Activated T-cell treated with anti-CD3 and anti-CD28 coated beads for 48 hours (primary cell): ENCODE measurements at places on chromosomes 2 and 18.

DNA sequence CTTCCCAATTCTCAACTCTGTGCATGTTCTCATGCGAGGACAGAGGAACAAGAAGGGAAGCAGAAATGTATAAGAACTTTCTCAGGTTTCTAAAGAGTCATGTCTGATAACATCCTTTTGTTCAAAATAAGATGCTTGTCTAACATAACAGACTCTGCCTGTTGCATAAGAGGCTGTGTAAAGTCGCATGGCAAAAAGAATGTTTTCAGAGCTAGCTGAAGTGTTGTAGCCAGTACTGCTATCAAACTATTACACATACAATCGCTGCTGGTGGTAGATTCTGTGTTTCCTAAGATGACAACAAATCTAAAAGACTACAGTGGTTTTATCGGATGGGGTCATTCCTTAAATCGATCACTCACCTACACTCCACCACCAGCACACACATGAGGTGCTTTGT, 487.5 kb downstream of the IRS1 start:
- DNase-seq, result no peak

DNA sequence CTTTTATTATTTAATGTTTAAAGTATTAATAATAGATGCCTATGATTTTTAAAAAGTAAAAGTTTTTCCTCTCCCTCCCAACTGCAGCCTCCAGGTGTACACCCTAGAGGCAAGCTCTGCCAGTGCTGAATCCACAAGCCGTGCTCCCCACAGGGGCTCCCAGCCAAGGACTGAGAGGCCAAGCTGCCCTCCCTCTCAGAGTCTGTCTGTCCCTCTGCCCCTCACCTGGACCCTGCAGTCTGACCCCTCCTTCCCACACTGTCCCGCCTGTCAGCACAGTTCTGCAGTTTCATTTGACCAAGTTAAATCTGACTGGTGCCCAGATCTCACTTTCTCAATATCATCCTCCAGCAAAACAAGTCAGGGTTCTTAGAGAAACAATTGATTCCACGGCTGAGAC, 14.8 kb upstream of the PROC start:
- no peak for DNase-seq

DNA sequence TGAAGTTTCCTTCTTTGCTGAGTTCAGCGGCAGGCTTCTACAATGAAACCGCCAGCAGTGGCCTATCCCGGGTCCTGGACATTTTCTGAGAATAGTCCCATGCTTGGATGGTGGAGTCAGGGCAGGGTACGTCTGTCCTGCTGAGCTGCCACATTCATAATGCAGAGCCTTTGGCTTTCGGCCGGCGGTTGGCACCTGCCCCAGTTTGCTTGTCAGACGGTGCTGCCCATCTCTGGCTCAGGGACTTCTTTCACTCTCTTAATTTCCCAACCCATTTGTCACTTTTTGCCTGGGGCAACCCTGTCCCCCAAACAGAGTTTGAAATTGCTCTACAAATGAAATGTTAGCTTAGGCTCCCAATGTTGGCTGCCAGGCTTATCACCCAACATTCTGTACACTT, 57.2 kb downstream of the SOX11 start:
- no peak for DNase-seq

DNA sequence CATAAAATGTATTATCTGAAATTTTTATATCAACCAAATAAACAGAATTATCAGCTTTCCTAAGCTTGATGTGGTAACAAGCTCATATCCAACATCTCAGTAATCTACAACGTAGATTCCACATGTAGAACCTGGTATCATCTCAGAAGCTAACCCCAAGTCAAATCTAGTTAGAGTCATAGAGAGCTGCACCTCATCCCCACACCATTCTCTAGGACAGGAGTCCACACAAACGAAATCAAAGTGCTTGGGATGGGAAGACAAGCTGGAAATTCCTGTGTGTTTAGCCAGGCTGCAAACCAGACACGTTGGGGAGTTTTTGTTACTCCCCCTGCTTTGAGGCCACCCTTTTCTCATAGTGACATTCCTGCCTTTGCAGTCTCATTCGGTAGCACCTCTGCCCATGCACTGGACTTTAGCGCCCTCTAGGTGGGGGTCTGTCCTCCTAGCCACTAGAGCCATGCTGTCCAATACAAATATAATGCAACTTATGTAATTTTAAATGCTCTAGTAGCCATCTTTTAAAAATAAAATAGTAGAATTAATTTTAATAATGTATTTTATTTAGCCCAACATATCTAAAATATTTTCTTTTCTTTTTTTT, 28.1 kb upstream of the SATB2 start:
- peak; percentile 29 for DNase-seq

GRCh38 chr2:37857575-37858399, 67.3 kb upstream of the RMDN2 start:
- DNase-seq, result no peak

GRCh38 chr2:1870431-1870830, 126.1 kb upstream of the PXDN start:
- DNase-seq, result no peak

DNA sequence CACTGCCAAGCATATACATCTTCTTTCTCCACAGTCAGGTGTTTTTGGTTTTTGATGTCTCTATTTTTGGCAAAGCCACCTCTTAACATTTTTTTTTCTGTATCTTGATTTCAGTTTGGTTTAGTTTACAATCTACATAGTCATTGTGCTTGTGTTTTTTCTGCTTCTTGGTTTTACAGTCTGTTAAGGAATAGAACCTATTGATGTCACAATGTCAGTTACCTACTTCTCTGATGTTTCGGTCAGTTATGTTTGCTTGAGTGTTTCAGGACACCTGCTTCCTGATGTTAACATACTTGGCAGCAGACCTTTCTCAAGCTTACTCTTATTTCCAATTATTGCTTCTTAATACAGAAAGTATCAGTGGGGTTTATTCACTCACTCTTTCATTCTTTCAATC, 253.3 kb downstream of the SPAG16 start:
- DNase-seq, result no peak

- DNase-seq, result no peak
These were observed 33.6 kb downstream of the B3GNT7 start for GRCh38 chr2:231429152-231429551.

DNA sequence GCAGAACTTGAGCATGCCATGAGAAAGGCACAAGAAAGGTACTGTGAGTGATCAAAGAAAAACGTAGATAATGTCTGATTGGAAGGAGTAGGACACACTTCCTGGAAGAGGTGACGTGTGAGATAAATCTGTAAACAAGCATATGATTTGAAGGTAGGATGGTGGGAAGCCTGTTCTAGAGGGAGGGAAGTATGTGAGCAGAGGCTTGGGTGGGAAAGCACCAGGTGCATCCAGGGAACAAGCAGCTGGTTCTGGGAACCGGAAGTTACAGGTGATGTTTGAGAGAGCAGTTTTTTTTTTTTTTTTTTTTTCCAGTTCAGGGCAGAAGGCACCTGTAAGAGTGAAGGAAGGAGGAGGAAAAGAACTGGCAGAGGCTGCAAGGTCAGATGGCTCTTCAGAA, 116.6 kb upstream of the EFEMP1 start:
- DNase-seq, result no peak

DNA sequence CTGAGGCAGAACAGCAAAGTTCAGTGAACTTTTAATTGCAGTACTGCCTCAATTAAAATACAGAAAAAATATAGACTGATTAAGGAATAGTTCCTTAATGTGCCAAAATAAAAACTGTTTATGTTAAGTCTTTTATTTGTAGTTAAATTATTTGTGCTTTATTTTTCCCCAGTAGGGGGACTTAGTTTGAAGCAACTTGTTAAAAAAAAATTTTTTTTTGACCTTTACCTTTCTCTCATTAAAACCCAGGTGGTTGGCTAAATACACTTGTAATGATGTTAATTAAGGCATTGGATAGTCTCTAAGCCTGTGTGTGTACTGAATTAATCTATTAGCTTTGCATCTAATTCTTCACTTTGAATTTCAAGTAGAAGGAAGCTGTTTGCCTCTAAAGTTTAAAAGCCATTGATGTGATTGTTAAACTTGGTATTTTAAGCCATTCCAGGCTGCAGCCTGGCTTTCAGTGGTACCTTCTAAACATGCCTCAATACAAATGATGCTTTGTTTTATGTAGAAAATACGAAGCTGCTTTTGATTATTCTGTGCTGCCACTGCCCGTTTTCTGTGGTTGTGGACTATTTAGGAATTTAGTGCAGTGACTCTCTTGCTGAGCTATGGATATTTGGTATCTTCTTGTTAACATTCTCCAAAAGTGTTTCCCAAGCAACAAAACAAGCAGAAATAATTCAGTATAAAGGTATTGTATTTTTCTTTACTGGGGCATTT, 102.9 kb downstream of the TANC1 start:
- no peak for DNase-seq

- no peak for DNase-seq
These were observed 41.0 kb downstream of the NPC1 start for GRCh38 chr18:23545247-23545789.

- DNase-seq, result no peak
These were observed 150.8 kb downstream of the LDLRAD4 start for GRCh38 chr18:13369353-13369752.

DNA sequence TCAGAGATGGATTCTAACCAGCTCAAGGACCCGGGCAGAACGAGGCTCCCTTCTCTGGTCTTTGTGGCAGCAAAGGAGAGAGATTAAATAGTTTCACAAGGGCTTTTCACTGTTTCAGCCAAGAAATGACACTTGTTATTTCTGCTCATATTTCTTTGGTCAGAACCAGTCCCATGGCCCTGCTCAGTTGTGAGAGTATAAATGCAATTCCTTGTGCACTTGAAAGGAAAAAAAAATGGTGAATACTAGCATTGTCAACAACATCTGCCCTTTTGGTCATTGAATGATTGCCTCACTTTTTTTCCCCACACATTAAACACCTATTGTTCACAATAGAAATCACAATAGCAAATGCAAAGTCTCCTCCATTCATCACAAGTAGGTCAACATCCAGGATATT, 104.4 kb downstream of the RDH14 start:
- DNase-seq, result no peak

DNA sequence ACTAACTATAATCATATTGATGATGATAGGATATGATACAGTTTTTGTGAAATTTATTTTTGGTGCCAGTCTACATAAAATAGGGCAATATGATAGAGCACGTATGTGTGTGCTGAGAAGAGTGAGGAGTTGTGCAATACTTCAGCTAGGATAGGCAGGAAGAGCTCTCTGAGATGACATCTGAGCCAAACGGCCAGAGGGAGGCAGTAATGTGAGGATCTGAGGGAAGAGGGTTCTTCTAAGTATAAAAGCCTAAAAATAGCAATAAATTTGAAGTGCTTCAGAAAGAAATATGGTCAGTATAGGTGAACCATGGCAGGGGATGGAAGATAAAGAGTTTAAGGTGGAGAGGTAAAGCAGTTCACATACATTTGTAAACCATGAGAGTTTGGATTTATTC, 102.5 kb downstream of the OLA1 start:
- DNase-seq, result no peak

DNA sequence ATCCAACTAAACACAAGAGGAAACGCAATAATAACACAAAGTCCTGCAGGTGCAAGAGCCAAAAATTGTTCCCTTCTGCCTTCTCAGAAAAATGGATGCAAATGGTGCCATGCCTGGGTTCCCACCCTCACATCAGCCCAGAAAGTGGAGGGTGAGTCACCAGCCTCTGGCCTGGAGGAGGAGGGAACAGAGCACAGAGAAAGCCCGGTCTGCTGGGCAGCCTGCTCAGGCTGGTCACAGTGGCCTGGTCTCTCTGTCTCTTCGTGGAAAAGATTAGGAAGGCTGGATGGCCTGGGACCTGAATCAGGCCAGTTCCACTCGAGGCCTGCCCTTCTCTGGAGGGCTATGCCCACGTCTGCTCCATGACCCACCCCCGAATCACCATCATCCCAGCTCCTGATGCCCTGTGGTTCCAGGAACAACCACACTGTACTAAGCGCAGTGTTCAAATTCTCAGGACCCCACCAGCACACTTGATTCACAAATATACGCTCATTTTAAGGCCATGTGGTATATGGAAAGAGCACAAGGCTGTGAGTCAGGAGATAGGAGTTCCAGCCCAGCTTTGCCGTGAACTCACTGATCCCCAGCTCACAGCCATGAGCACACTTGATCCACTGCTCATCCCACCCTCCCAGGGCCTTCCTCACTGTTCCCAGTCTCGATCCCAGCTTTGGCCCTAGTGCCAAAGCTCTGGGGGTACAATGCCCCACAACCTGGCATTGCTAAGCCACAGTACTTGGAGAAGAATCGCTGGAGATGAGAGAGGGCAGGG, 82.1 kb downstream of the ZBTB7C start:
- no peak for DNase-seq

DNA sequence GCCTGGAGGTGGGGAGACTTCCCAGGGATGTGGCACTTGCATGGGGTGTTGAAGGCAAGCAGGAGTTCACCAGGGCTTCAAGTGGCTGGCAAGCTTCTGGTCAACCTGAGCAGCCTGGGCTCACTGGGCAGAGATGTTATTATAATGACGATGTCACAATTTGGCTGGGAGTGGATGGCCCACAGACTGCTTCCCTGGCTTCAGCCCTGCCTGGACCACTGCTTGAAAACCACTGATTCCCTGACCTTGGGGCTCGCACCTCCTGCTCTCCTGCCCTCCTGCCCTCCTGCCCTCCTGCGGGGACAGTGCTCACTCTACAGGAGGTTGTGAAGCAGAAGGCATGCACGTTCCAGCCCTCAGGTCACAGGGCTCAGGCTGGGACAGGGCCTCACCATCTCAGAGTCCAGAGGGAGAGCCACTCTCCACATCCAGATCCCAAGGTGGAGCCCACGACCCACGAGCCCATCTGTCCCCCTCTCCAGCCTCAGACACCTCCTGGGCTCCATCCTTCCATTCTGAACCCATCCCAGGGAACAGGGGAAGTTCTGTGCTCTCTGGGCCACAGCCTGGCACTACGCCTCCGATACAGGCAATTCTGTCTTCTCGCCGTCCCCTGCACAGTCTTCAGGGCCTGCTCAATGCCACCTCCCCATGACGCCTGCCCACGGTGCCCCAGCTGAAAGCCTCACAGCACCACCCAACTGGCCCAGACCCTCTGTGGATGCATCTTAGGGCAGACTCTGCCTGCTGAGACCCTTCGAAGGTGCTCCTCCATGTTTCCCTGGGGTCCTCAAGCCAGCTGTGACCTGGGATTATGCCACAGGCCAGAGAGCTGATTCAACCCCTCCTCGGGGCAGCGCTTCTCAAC, 241.6 kb upstream of the RAB6C start:
- DNase-seq, result no peak

DNA sequence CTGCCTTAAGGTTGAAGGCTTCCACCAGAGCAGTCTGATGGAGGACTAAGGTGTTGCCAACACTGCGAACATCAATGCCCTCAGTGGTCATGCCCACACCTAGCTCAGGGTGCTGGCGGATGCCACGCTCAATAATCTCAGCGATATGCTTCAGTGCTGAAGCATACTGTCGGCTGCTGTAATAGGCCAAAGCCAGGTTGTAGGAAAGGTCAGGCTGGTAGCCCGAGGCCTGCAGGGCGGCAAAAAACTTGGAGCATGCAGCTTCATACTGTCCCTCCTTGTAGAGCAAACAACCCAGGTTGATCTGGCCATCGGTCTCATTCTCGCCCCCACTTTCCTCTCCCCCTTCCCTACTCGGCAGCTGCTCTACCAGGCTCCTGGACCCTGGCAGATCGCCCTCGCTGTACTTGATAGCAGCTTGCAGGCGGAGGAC, 159.4 kb downstream of the AGPS start:
- DNase-seq, result no peak
